ENCODE measurements at places on chromosomes 13 and 19.

DNA sequence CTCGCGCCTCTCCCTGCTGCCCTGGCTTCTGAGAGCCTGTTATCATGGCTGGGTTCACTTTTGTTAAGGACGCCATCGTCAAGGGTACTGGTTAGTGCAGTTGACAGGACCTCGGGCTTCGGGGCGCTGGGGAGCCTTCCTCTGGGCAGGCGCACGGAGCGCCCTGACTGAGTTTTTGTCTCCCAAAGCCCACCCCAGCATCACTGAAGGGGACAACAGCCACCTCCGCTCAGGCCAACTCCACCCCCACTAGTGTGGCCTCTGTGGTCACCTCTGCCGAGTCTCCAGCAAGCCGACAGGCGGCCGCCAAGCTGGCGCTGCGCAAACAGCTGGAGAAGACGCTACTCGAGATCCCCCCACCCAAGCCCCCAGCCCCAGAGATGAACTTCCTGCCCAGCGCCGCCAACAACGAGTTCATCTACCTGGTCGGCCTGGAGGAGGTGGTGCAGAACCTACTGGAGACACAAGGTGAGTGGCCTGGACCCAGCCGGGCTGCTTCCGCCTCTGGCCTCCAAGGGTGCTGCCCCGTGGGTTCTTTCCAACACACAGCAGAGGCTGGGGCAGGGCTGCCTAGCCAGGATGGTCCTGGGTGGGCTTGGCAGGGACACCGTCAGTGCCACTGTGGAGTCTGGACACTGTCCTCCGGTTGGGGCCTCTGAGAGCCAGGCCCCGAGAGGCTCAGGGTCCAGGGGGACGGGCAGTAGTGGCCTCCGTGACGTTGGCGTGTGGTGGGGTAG lies 16.9 kb downstream of the TSSK6 start:
- DNase-seq: no peak

DNA sequence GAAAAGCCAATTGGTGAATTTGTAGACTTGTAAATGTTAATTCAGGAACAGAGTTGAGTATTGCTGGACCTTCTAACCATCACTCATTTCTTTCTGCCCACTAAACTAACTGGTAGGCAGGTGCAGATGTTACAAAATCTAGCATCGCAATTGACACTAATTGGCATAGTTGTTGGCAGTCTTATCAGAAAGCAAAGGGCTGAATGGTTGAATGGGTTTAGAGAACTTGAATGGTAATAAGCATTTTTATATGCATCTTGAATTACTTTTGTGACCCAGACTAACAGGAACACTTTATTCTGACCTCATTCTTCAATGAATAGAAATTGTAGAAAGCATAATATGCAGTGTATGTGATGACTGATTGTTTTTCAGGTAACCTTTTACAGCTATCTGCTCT lies 189.1 kb downstream of the GGACT start:
- no peak for DNase-seq

GRCh38 chr19:35639863-35640262 lies 1.7 kb upstream of the ETV2 start:
- DNase-seq: no peak

DNA sequence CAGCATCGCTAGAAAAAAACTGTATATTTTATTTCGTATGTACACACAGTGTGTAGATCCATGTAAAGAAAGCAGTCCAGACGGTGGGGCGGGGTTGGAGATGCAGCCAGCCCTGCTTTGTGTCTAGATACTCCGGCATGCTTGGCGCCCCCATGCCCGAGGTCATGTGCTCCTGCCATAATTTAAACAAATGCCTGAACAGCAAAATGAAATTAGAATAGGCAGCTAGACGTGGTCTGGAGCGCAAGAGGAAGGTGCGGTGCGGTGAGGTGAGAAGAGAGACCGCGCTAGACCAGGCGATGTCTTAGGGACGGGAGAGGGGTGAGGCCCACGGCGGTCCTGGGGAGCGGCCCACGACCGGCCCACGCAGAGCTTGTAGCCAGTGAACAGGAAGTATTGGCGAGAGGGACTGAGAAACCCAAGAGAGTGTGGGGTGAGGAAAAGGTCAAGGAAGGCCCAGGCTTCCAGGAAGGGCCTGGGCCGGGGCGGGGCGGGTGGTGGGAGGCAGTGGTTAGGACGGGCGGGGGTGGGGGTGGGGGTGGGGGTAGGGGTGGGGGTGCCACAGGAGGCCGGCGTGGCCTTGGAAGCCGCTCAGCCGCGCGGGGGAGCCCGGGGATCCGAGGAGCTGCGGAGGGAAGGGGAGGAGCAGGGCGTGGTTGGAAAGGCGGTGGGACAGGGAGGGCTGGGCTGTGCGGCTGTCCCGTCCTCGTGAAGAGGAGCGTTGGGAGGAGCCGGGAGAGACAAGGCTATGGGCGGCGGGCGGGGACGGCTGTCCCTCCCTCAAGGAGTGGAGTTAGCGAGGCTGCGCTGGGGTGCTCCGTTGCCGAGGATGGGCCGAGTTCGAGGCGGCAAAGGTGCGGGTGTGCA lies 254.7 kb upstream of the SGCG start:
- no peak for DNase-seq

- DNase-seq: peak; percentile 63
Measured at GRCh38 chr19:48962029-48962848, 2.9 kb upstream of the FTL start.

GRCh38 chr19:41998246-41999020 lies 4.4 kb upstream of the ATP1A3 start:
- peak; percentile 78 for DNase-seq

- DNase-seq: peak; percentile 64
Measured at GRCh38 chr13:30577401-30577852, 40.3 kb upstream of the USPL1 start.

- no peak for DNase-seq
Measured at GRCh38 chr13:74444161-74444571, 310.0 kb upstream of the KLF12 start.

DNA sequence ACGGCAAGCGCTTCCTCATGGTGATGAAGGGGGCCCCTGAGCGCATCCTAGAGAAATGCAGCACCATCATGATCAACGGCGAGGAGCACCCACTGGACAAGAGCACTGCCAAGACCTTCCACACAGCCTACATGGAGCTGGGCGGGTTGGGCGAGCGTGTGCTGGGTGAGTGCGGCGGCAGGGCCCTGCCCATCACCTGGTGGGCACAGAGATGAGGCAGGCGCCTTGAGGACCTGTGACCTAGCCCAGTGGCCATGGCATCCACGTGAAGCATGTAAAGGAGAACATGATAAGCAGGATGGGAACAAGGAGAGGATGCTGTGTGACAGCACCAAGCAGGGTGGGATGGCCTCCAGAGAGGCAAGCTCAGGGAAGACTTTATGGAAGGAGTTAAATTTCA lies 18.5 kb downstream of the ATP12A start:
- no peak for DNase-seq

All from stimulated activated CD8-positive, alpha-beta memory T cell treated with anti-CD3 and anti-CD28 coated beads, Interleukin-4, amount 100 ng/mL, for 48 hours (primary cell).